PC-9 (cell line): ENCODE measurements at places on chromosomes 6 and 20.

- no peak overlapping the region for H3K4me3 ChIP-seq
- H3K4me1 ChIP-seq: peaks cover 15% of the 10 kb centered on the region
- H3K27ac ChIP-seq: no peak overlapping the region
- no peak for DNase-seq
- 0 out of 2 replicates have a peak, but pooled peaks cover 2% of the 10 kb centered on the region for H3K36me3 ChIP-seq
Measured at GRCh38 chr6:15296735-15297134, 50.9 kb downstream of the JARID2 start.

- no peak overlapping the region for H3K27ac ChIP-seq
- no peaks in the 10 kb centered on the region for H3K4me1 ChIP-seq
- H3K36me3 ChIP-seq: 0 out of 2 replicates have a peak, but pooled peaks cover 3% of the 10 kb centered on the region
- DNase-seq: no peak
- H3K4me3 ChIP-seq: no peak overlapping the region
Measured at GRCh38 chr20:39042279-39043150, 80.4 kb downstream of the DHX35 start.

- no peaks in the 10 kb centered on the region for H3K27me3 ChIP-seq
- H3K4me3 ChIP-seq: no peak overlapping the region
- no peak overlapping the region for H3K27ac ChIP-seq
- DNase-seq: no peak
- H3K36me3 ChIP-seq: no peaks in the 10 kb centered on the region
- no peaks in the 10 kb centered on the region for H3K4me1 ChIP-seq
Measured at GRCh38 chr6:141685416-141685815, 447.3 kb upstream of the GJE1 start.

GRCh38 chr6:44575644-44576043 is 188.1 kb downstream of the CDC5L start:
- H3K27ac ChIP-seq: no peak overlapping the region
- H3K27me3 ChIP-seq: no peaks in the 10 kb centered on the region; the same call in 1 of the 2 replicates
- no peaks in the 10 kb centered on the region for H3K4me1 ChIP-seq
- no peak for DNase-seq
- no peak overlapping the region for H3K4me3 ChIP-seq

DNA sequence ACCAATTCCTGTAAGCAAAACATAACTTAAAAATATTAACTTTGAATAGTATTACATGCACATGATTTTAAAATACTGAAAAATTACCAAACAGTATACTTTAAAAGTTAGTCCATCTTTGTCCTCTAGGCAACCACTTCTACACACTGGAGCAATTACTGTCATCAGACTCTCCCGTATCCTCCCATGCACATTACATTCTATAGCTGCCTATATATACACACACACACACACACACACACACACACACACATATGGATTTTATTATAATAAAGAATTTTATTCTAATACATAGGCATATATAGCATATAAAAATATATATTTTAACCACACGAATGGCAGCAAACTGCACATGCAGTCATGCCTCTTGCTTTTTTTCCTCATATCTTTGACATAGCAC is 8.2 kb downstream of the REV3L start:
- no peaks in the 10 kb centered on the region for H3K36me3 ChIP-seq
- H3K27ac ChIP-seq: no peak overlapping the region
- no peak for DNase-seq
- H3K27me3 ChIP-seq: no peaks in the 10 kb centered on the region
- H3K4me3 ChIP-seq: no peak overlapping the region

- no peaks in the 10 kb centered on the region for H3K36me3 ChIP-seq
- no peak for DNase-seq
- no peak overlapping the region for H3K27ac ChIP-seq
- H3K4me3 ChIP-seq: no peak overlapping the region
- H3K27me3 ChIP-seq: no peaks in the 10 kb centered on the region
Measured at GRCh38 chr6:152309648-152310047, 327.5 kb downstream of the SYNE1 start.
